Activated T-cell treated with anti-CD3 and anti-CD28 coated beads for 48 hours (primary cell): ENCODE measurements at places on chromosomes 4 and X.

- no peak for DNase-seq
Measured at GRCh38 chr4:8473198-8473919, 32.8 kb downstream of the TRMT44 start.

- DNase-seq, result no peak
Measured at GRCh38 chr4:10130178-10130888, 13.7 kb upstream of the WDR1 start.

GRCh38 chrX:154717824-154718223, 33.1 kb downstream of the GAB3 start:
- DNase-seq, result no peak

DNA sequence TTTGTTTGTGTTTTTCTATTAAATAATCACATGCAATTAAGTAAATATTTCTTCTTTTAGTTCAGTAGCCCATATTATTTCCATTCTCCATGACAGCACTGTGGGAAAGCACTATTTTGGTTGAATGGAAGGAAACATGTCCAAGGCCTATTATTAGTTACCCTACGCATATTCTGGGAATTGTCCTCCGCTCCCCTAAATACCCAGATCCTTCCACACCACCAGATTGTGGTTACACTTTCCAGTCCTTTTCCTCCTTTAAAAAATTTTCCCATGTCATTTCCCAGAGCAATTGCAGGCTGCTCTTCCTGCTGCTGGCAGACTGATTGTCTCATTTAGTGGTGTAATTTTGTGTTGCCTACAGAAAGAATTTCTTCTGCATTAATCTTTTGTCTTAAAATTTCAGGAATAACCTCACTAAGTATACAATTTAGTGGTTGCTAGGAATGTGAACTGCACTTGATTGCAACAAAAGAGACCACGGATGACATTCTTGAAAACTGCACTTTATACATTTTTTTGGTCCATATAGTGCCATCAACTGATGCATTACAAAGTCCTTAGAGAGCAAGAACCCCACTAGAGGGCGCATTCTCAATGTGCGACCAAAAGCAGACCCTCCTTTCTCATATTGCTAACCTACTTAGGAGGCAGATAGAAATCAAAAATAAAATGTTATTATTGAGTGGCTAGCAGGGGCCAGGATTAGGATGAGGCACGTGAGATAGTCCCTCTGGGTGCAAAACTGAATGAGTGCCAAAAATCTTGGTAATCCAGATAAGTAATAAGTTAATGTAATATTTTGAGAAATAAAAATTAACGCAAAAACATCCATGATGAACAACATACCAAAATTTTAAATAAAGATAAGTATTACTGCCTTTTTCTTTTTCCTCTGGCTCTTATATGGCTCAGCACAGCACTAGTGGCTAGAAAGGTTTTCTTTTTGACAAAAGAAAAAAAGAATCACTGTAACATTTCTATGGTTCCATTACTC, 98.8 kb upstream of the IQCM start:
- DNase-seq, result peak; percentile 8
